CD4-positive, alpha-beta T cell treated with Interleukin-12 subunit alpha and Interleukin-12 subunit beta, for 1 hour (primary cell): ENCODE measurements at places on chromosomes 3 and 15.

GRCh38 chr3:155494332-155494731 is 200.8 kb upstream of the STRIT1 start:
- no peak for DNase-seq

DNA sequence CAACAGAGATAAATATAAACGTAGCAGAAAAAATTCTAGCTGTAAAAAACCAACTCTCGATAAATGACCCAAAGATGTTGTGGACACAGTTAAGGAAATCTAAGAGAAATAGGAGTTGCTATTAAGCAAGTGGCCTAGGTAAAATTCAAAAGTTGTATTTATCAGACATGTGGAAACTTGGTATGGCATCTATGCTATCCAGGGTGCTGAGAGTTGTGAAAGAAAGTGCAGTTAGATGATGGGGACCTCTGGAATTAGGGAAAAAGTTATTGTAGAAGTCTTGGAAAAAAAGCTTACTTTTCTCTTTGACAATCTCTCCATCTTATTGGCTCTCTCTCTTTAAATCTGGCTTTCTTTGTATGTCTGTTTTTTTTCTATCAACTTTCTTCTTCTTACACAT is 1090.9 kb downstream of the TBL1XR1 start:
- DNase-seq, result no peak

DNA sequence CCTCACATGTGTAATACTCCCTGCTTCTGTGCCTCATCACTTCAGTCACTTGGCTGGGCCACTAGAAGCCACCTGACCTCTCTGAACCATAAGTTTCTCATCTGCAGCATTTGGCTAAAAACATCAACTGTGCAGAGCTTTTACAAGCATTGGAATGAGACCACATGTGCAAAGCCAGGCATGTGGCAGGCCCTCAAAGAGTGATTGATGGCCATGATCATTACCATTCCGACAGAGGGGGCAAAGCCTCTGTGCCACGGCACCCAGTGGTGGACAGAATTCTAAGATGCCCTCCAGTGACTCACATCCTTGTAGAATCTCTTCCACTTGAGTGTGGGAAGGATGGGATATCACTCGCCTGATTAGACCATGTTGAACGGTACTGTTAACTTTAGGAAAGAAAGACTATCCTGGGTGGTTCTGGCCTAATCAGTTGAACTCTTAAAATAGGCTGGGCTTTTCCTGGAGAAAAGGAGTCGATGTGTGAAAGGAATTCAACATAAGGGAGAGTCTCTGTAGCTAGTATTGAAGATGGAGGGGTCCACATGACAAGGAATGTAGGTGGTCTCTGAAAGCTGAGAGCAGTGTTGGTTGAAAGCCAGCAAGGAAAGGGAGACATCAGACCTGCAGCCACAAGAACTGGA is 13.5 kb downstream of the CDCP1 start:
- no peak for DNase-seq

GRCh38 chr3:46356276-46356675 is 2.4 kb downstream of the CCR2 start:
- DNase-seq, result no peak

GRCh38 chr3:143875546-143875945 is 27.3 kb upstream of the SLC9A9 start:
- no peak for DNase-seq

- no peak for DNase-seq
Measured at GRCh38 chr3:66504850-66505641, 4.2 kb upstream of the LRIG1 start.

GRCh38 chr3:164897342-164897741 is 181.0 kb downstream of the SI start:
- DNase-seq, result no peak
